ENCODE measurements at places on chromosomes 11 and 22. TPM values are rescaled to one million over a fixed set of nuclear protein-coding genes. Genes with fewer than 3 reads are reported as not detected.

Gene LSP1
- total RNA-seq, result 18.5 TPM

GRCh38 chr11:19686234-19686633, 26.4 kb upstream of the NAV2 start:
- DNase-seq, result no peak

Gene C22orf31
- total RNA-seq, result not detected

DNA sequence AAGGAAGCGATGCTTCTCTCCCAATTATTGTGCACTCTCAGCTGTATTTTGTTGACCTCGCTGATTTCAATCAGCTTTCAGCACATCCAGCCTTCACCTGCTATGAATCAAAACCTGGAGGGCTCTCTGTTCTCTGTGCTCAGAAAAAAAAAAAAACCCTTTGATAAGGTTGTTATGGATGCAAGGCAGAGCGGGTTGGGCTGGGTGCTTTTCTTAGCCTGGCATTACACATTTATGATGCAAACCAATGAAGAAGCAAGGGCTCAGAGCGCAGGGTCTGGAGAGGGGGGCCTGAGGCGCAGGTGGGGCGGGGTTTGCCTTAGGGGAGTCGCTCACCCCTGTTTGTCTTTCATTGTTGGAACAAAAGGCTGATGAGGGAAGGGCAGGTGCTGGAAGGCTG, 86.0 kb upstream of the CADM1 start:
- DNase-seq, result no peak

GRCh38 chr11:124747406-124748099, 4.5 kb downstream of the VSIG2 start:
- no peak for DNase-seq

Gene MUC5B
- total RNA-seq, result 133 TPM

DNA sequence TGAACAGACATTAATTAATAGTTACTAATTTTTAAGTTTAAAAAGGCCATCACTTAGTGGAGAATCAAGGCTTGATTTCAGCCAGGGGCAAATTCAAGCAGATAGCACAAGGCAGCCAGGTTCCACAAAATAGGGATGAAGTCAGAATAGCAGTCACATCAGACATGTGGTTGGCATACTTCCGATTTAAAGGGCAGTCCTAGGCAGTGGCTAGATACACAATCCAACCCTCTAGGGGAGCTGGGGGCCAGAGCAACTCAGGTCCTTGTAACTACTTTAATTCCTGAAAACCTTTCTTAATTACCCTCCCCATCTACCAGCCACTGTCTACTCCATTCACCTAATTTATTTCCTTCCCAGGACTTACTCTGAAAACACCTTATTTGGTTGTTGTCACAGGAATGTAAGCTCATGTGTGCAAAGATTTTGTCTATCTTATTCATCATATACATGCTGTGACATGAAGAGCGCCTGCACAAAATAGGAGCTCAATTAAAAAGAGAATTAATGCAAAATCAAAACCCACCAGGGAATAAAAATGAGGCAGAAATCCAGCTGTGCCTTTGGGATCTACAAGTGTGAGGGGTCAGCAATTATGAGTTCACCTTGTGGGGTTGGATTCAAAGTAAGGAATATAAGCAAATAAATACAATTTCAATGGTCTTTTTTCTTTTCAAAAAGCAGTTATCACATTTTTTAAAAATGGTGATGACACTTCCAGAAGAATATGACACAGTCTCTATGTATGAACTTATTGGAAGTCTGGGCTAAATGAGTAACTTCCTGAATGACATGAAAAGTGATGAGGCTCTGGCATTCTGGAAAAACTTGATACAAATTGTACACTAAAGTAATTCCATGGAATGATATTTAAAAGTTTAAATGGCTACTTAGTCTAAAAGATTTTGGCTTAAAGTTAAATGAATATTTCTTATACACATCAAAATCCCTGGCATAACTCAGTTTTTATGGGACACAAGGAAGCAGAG, 53.8 kb downstream of the COPB1 start:
- DNase-seq, result no peak
